ENCODE measurements at places on chromosomes 1 and 21.

DNA sequence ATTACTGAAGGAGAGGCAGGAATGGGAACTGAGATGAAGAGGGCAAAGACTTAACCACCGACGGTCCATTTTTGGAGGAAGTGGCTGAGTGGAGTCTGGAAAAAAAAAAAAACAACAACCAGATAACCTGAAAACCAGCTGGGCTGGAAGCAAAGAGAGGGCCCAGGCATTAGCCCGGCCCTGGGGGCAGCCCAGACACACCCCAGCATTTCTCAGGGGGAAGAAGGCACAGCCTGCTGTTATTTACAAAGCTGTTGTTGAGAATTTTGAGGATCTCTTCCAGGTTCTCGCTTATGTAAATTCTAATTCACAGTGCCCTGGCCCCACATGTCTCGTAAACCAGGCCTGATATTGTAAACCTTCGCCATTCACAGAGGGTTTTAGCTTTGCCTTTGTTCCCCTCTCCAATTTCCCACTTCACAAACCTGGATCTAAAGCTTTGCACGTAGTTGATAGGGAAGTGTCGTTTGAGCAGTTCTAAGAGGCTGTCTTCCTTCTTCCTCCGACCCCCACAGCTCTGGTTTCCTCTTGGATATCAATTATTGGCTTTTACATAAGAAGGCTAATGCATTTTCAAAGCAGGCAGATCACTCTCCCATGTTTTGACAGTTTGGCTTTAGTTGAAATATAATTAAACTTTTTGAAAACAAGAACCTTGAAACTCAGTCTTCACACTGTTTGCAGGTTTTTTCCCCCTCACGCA lies 161.8 kb upstream of the IRF2BP2 start:
- DNase-seq, result no peak

DNA sequence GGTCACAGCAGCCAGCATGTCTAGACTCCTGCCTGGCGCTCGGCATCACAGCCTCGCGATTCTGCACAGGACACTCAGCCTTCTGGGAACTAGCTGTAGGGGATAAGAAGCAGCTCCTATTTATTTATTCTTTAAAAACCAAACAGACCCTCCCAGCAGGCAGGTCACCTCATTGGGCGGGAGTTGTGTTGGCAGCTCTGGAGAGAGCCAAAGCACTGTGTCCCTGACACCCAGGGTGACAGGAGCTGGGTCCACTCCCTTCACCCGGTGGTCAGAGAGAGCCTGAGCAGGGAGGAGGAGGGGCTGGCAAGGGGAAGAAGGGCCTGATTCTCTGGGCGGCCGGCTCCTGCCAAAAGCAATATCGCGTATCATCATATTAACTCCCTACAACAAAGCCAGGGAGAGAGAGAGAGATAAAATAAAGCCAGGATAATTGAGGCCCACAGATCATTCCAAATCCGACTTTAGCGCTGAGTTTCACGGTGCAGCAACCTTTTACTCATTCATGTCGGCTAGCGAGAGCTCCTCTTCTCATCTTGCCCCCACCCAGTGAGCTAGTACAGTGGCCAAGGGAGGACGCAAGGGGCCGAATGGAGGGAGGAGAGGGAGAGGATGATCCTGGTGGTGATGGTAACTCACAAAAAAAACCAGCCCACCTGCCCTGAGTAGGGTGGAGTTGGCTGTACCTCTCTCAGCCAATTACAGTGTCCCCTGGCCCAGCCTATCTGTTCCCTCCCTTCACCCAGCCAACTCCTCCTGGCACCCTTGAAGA lies 79.8 kb upstream of the IFFO2 start:
- no peak for DNase-seq

- no peak for DNase-seq
These were observed at the start of gene SLC16A4 for GRCh38 chr1:110390692-110391245. Gene SLC16A4 (minus strand): TSS chr1:110391026. CDS start chr1:110389323, 1,703 bp downstream.

DNA sequence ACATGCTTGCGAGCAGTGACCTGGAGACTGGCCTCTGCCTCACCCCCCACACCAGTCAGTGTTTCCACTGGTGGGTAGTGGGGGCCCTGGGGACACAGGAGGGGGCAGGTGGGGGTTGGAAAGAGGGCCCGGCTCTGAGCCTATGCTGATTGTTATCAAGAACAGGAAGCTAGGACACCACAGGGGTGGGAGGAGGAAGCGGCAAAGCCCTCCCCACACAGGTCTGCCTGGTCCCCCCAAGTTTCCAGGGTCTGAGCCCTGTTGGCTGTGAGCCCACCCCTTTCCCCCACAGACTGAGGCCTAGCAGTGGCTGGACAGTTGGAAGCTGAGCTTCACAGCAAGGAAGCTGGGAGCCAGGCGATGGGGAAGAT lies 1.6 kb upstream of the PTPN7 start:
- DNase-seq, result peak; percentile 19

DNA sequence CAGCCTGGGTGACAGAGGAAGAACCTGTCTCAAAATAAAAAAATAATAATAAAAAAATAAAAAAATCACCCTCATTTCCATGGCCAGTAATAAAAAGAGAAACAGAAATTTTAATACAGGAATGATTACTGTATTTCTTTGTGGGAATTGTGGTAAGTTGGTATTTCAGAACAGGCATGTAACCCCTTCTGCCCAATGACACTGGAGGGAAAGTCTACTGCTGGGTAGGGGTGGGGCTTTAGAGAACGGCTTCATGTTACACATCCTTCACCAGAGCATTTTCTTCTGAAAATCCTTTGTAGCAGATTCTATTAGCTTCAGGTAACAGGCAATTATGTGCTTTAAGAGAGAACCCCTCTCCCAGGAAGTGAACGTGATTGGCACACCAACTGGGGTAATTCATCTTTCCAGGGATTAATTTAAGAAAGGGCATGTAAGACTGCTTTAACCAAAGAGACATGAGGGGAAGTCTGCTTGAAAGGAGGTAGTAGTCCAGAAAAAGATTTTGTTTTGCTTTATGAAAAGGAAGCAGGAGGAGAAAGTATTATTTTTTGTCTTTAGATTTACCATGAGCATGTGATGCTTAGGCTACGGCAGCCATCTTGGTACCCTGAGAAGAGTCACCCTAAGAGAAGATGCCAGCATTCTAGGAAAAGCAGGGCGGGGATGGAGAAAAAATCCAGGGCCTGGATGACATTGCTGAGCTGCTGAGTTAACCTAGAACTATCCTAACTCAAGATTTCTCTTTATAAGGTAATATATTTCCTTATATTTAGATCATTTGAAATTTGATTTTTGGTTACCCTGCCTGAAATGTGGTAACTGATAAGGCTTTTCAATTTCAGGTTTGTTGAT lies 57.7 kb upstream of the DPT start:
- DNase-seq, result no peak

DNA sequence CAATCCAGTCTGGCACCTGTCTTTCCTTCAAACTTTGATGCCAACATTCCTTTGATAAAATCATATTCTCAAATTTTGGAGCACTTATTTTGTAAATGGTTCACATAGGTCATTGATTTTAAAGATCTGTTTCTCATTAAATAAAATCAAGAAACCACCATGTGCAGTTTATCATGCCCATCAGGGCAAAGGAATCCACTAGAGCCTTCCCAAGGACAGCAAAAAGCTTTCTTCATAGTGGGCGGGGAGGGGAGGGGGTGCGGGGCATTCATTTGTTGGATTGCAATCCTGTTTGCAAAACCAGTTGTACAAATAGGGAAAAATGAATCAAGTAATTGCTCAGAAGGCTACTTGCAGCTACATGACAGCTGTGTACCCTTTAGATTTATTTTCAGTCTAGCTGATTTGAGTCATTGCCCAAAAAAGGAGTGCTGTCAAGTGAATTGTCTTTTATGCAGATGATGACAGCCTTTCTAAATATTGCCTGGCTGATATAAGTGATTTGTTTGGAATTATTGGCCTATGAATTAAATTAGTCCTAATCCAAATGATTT lies 23.0 kb downstream of the LRRC8B start:
- no peak for DNase-seq

GRCh38 chr1:226677027-226678020 lies 61.8 kb downstream of the ITPKB start:
- peak; percentile 80 for DNase-seq

GRCh38 chr1:100184536-100184935 lies 6.5 kb upstream of the LRRC39 start:
- no peak for DNase-seq

- no peak for DNase-seq
These were observed 2.4 kb upstream of the S100A5 start for GRCh38 chr1:153542956-153543711.

GRCh38 chr1:121566346-121566745 lies 381.6 kb downstream of the SRGAP2C start:
- no peak for DNase-seq

GRCh38 chr1:188277771-188278170 lies 1449.0 kb downstream of the PLA2G4A start:
- no peak for DNase-seq

DNA sequence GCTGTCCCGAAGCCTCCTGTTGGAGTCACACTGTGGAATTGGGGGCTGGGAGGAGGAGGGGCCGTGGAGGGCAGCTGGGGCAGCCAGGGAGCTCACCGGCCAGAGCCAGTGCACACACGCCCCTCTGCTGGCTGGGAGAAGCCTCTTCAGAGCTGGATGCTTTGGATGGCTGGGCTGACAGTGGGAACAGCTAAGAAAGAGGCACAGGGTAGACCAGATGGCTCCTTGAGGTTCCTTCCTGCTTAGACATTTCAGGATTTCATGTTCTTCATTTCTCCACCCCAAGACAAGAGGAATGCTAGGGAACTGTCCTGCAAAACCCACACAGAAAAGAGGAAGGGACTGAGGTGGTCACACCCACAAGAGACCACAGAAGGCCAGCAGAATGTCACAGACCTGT lies 254.8 kb upstream of the VAMP3 start:
- DNase-seq, result no peak

DNA sequence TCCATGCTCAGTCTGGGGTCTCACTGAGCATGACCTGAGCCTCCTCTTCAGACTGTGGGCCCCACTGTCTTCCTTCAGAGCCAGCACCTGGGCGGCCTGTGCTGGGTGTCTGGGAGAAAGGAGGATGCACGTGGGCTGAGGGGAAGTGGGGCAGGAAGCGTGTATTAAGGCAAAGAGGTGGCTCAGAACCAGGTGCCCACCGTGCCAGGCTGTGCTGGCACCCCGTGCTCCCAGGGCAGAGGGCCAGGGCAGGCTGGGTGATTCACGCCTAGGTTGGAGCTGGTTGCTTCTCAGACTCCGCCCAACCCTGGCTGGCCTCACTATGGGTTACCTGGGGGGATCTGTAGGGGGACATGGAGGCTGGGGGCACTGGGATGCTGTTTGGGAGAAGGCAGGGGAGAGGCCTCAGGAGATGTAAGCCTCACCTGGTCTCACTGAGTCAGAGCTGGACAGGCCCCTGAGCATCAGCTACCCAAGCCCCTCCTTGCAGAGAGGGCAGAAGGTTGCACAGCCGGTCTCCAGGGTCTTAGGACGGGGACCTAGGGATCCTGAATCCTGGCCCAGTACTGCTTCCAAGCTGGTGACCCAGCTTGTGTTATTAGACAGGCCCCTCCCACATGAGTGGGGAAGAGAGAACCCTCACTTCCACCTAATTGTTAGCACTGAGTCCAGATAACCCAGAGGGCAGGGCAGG lies 18.6 kb upstream of the PADI1 start:
- DNase-seq, result peak; percentile 11

DNA sequence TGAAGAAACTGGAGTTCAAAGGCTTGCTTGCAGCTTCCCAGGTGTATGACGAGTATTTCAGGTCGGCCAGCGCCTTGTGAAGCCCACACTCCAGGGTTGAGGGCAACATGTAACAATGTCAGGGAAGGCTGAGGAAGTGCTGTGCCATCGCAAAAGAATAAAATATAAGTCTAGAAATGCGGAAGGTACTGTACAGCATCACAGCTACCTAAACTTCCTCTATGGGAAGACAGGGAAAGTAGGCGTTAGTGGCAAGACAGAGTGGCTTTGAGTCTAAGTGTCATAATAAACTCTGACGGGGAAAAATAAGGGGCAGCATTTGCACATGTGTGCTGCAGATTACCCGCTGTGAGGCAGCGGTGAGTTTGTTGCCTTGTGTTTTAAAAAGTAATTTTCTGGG lies 28.9 kb downstream of the DOP1B start:
- DNase-seq, result no peak

GRCh38 chr1:89990976-89991831 lies 3.7 kb upstream of the ZNF326 start:
- no peak for DNase-seq

GRCh38 chr1:65626003-65626402 lies 166.7 kb upstream of the PDE4B start:
- DNase-seq, result no peak

DNA sequence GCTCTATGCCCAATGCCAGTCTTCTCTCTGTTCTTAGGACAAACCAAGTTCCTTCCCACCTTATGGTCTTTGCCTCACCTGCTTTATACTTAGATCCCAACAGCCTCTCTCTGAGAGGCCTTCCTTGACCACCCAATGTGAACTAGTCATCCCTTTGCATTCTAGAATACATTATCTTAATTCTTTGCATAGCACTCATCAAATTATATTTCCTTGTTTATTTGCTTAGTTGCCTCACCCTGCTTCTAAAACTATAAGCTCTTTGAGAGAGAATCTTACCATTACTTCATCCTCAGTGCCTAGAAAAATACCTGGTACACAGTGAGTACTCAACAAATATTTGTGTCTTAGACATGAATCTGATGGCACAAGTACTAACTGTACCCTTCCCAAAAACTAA lies 8.0 kb downstream of the PIGP start:
- no peak for DNase-seq

DNA sequence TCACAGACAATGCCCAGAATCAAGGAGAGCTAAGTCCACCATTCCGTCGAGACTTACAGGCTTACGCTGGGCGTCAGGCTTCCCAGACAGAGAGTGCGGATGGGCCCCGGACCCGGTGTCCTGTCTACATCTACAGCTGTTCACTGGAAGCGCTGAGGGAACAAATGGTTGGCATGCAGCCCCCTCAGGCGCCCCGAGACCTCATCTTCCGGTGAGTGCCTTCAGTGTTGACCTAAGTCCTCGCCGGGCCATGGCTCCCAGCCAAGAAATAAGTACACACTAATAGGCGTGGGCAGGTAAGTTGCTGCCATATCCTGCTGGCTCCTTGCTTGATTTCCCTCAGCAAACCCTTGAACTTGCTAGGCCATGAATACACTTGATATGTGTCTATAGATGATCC lies 26.2 kb downstream of the HYI start:
- DNase-seq, result no peak

- DNase-seq, result no peak
These were observed 8.6 kb downstream of the CRABP2 start for GRCh38 chr1:156696755-156697154.

DNA sequence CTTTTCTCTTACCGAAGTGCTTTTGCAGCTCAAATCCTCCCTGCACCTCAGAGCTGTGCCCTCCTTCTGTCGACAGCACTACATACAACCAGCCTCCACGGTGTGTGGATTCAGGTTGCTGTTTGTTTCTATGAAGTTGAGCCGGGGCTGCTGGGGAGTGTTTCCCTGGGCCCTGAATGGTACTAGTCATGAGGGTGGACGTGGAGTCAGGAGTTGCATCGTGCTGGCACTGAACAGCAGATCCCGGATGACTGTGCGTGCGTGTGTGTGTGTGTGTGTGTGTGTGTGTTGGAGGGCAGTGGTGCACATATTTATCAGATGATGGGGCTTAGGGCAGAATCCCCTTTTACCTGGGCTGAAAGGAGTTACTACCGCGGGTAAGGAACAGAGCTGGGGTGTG lies 47.0 kb downstream of the ACTL8 start:
- DNase-seq, result no peak

GRCh38 chr1:165117482-165117881 lies 239.0 kb downstream of the LMX1A start:
- DNase-seq, result no peak
